ENCODE measurements at places on chromosomes 3 and 15.

- no peak for DNase-seq
Observed at GRCh38 chr3:139527265-139527664, 12.3 kb downstream of the RBP1 start.

GRCh38 chr15:35854316-35854715, 308.4 kb upstream of the DPH6 start:
- no peak for DNase-seq

- peak; percentile 88 for DNase-seq
Observed at GRCh38 chr15:88450125-88450798, 16.9 kb downstream of the MRPL46 start.

DNA sequence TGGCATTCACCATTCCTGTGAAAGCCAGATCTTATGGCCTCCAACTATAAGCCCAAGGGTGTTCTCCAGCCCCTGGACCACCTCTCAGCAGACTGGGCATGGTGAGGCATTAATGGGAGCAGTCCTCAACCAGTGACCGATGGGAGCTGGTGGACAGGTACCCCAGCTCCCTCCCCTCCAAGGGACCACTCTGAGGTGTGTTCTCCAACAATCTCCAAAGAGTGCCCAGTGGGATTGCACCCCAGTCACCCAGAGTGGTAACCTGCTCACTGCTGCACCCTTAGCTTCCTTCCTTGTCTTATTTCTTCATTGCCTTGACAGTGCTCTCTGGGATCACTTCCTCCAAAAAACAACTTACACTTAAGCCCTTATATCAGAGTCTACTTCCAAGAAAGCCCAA, 8.2 kb upstream of the ITGA11 start:
- no peak for DNase-seq

DNA sequence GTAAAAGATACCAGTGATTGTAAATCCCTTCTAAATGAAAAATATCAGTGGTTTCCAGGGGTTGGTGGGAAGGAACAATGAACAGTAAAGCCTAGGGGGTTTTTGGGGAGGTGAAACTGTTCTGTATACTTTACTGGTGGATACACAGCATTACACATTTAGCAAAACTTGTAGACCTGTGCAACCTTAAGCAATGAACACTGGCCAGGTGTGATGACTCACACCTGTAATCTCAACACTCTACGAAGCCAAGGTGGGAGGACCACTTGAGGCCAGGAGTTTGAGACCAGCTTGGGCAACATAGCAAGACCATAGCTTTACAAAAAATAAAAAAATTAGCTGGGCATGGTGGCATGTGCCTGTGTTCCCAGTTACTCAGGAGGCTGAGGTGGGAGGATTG, 1.8 kb downstream of the CCDC13 start:
- no peak for DNase-seq

GRCh38 chr3:194397757-194398312, 1.2 kb downstream of the GP5 start:
- DNase-seq, result no peak

- DNase-seq, result no peak
Observed at GRCh38 chr3:195224156-195224979, 46.6 kb downstream of the XXYLT1 start.

DNA sequence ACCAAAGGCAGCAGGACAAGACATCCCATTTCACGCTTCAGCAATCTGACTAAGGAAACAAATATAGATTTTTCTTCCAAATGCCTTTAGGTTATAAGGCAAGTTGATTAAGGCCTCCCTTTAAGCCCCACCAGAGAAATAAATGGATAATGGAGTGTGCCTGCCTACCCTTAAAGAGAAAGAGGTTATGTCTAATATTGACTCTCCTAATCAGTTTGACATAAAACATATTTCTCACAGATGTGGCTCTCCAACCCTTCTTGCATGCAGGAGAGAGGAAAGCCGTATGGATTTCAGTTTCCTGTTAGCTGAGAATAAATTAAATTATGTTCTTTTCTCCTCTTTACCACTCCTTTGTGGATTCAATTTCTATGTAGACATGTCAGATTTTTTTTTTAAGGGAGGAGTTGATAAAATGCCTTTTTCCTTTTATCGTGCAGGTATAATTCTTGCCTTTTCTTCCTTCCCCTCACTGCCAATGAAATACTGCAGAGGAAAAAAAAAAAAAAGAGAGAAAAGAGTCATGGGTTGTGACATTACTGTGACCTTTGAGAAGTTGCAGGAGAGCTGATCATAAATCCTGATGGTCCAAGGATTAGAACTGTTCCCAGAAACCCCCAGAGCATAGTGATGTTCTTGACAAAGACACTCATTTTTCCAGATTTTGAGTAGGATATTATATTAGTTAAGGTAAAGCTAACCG, 355.3 kb upstream of the SLCO3A1 start:
- no peak for DNase-seq

- no peak for DNase-seq
Observed at GRCh38 chr15:90493647-90494046, 36.1 kb upstream of the CRTC3 start.

GRCh38 chr3:128585189-128585588, 65.4 kb downstream of the RPN1 start:
- no peak for DNase-seq

GRCh38 chr3:128521715-128522114, 28.7 kb upstream of the GATA2 start:
- DNase-seq, result no peak

- DNase-seq, result no peak
Observed at GRCh38 chr3:184526088-184526433, 35.5 kb upstream of the EPHB3 start.

DNA sequence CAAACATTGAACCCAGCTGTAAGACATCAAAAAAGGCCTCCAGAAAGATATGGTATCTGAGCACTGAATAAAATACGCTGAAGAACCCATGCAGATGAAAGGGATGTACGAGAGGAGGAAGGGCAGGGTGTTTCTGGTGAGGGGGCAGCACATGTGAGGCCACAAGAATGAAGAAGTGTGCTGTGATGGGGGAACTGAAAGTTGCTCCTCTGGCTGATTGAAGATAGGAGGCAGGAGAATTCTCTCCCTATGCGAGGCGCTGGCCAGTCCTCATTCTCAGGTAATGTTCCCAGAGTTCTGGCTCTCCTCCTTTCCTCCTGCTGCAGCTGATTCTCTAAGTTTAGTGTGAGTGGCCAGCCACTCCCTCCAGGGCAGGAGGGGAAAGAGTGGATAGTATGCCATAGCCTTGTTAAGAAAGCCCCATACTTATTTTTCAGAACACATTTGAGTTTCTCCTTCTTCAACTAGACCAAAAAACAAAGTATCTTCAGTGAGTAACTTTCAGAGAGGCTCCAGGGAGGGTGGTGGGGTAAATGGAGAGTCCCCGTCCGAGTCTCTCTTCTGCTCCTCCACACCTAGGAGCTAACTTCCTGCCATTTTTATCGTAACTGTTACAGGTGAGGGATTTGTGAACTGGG, 26.9 kb upstream of the MYO1E start:
- DNase-seq, result no peak

DNA sequence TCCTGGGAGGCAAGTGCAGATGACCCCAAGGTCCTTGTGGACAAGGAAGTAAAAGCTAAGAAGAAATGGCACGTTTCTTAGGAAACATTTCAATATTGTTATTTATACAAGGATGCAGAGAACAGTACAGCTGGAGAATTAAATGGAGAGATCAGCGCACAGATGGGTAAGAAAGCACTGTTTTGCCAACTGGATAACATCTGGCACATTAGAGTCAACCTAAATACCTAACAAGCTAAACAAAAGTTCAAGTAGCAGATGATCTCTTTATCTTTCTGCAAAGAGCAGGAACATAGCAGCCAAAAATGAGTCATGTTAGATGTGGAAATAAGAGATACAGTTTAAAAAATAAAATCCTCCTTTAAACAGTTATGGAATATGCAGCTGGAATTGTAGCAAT, 15.7 kb upstream of the DPPA4 start:
- DNase-seq, result no peak

DNA sequence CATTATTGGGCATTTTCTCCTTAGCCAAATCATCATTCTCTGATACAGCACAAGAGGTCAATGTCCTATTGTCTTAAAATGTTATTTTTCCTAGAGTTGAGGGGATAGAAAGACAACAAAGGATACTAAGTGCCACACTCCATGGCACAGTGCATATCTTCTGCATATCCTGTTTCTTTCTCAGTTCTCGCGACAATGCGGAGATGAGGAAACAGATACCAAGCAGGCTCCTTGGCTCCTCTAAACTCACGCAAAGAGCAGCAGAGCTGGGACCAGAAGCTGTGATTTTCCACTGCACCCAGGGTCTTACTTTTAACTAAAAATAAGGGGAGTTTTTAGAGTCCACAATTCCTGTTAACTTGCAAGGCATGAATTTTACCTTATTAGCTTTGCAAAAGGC, 10.5 kb upstream of the VGLL4 start:
- DNase-seq, result no peak

GRCh38 chr3:117281371-117281770, 571.8 kb downstream of the TUSC7 start:
- DNase-seq, result no peak

GRCh38 chr3:113895964-113896363, 51.8 kb upstream of the ZDHHC23 start:
- DNase-seq, result no peak
